Activated CD4-positive, alpha-beta T cell treated with anti-CD3 and anti-CD28 coated beads, Interleukin-2, amount 10 ng/mL, durations not matched to agents 7 days and 5 days (primary cell): ENCODE measurements at places on chromosomes 12 and 14. TPM values are rescaled to one million over a fixed set of nuclear protein-coding genes. Genes with fewer than 3 reads are reported as not detected.
A peak's percentile ranks its signal among the peaks of the same experiment; 100 is the strongest.

DNA sequence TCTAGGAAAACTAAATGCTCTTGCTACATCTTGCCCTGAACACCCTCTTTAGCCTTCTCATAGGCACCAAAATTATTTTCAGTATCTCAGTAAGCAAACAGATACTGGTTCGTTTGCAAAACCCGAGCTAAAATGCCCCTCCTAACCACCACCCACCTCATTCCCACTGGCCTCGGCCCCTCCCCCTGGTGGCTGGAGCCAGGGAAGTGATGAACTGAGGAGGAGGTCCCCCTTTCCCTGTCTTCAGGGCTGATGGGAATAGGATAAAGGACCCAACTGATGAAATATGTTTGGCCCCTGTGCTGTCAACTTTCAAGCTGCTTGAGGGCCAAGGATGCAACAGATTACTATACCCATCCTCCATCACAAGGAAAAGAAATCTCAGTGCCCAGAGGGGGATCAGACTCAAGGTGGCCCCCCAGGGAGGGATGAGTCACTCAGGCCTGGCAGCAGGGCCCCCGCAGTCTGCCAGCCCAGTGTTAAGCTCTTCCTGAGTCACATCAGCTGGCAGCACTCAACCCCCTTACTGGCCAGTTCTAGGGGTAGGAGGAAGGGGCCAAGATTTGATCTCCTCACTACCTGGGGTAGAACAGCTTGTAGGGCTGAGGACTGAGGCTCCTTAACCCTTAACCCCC, 1.7 kb downstream of the ANKRD52 start:
- peaks cover 30% of the 10 kb centered on the region for H3K36me3 ChIP-seq
- no peak for DNase-seq
- no peaks in the 10 kb centered on the region for H3K27me3 ChIP-seq
- peaks cover 19% of the 10 kb centered on the region for H3K4me1 ChIP-seq

DNA sequence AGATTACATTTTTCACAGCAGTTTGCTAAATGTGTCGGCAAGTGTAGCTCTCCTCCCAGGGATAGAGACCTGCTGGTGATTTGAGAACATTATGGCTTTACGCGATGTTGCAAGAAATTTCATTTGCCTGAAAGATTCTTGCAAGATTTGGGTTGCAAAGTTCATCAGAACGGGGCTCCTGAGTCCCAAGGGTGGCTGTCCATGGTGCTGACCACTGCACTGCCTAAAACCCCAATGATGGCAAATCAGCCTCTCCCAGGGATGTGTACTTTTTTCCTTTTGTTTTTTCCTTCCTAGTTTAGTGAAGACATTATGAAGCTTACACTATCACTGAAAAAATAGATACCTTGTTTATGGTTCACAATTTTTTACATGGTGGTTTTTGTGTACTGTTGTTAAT, 85.4 kb downstream of the WSCD2 start:
- no peaks in the 10 kb centered on the region for H3K36me3 ChIP-seq
- peak; percentile 37 for DNase-seq
- no peak overlapping the region for H3K27ac ChIP-seq
- no peak overlapping the region for H3K4me3 ChIP-seq
- H3K4me1 ChIP-seq: no peaks in the 10 kb centered on the region

- no peak overlapping the region for H3K4me3 ChIP-seq
- no peak overlapping the region for H3K27ac ChIP-seq
- no peaks in the 10 kb centered on the region for H3K27me3 ChIP-seq
Observed at GRCh38 chr12:50734409-50735263, 29.3 kb upstream of the ATF1 start.

DNA sequence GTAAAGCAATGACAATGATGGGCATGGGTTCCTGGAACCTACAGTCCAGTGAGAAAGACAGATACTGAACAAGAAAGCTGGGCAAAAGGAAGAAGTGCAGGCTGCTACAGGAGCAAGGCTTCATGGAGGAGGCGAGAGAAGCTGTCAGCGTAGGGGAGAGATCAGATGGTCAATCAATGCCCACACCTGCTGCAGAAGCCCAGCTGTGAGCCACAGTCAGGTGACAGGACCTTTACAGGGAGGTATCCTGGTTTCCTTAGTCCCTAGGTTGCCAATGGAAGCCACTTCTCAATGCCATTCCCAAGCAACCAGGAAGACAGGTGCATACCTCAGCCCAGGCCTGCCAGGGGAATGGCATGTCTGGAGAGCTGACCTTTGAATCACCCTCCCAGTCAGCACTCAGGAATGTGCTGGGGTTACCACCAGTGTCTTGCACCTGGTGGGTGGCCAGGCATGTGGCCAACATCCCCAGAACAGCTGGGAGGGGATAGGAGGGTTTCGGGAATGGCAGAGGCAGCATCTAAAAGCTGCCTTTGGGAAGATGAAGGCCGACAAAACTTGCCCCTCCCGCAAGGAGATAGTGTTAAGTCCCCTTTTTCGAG, 170.3 kb downstream of the TTC7B start:
- no peaks in the 10 kb centered on the region for H3K36me3 ChIP-seq
- DNase-seq: no peak
- no peaks in the 10 kb centered on the region for H3K4me1 ChIP-seq
- H3K27me3 ChIP-seq: no peaks in the 10 kb centered on the region
- H3K4me3 ChIP-seq: no peak overlapping the region
- H3K27ac ChIP-seq: no peak overlapping the region

GRCh38 chr12:1500095-1500801, 94.1 kb downstream of the FBXL14 start:
- DNase-seq: no peak
- no peaks in the 10 kb centered on the region for H3K36me3 ChIP-seq
- peaks cover 20% of the 10 kb centered on the region for H3K27me3 ChIP-seq

DNA sequence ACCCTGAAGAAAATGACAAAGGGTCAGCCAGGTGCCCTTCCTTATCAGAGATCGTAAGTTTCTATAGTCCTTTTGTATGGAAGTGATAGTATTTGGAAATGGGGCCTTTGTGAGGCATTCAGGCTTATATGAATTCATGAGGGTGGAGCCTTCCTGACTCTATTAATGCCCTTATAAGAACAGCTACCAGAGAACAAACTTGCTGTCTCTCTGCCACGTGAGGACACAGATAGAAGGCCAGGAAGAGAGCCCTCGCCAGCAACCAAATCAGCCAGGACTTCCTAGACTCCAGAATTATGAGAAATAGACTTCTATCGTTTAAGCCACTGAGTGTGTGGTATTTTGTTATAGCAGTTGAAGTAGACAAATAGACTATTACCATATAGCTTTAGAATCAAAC, 36.7 kb downstream of the TRMT5 start:
- DNase-seq: no peak
- no peaks in the 10 kb centered on the region for H3K27me3 ChIP-seq
- peaks cover 2% of the 10 kb centered on the region for H3K4me1 ChIP-seq
- no peak overlapping the region for H3K27ac ChIP-seq
- H3K36me3 ChIP-seq: peaks cover 3% of the 10 kb centered on the region

GRCh38 chr14:74620497-74620921, 8.5 kb upstream of the LTBP2 start:
- H3K4me3 ChIP-seq: no peak overlapping the region
- no peaks in the 10 kb centered on the region for H3K36me3 ChIP-seq

DNA sequence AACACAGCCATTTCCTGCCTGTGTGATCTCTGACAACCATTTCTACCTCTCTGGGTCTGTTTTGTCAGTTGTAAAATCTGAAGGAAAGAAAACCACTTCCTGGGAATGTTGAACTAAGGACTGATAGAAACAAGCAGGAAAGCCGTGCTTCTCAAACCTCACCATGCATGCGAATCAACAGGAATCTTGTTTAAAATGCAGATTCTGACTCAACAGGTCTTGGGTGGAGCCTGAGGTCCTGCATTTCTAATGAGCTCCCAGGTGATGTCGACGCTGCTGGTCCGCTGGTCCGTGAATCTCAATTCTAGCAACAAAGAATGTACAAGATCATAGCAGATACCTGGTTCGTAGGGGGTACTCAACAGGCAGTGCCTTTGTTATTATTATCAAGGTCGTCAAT, 38.0 kb upstream of the GPATCH2L start:
- H3K4me3 ChIP-seq: no peak overlapping the region
- no peak for DNase-seq
- H3K27me3 ChIP-seq: no peaks in the 10 kb centered on the region
- H3K4me1 ChIP-seq: no peaks in the 10 kb centered on the region
- H3K27ac ChIP-seq: no peak overlapping the region
- no peaks in the 10 kb centered on the region for H3K36me3 ChIP-seq

- DNase-seq: no peak
- no peak overlapping the region for H3K4me3 ChIP-seq
- no peaks in the 10 kb centered on the region for H3K27me3 ChIP-seq
- no peaks in the 10 kb centered on the region for H3K4me1 ChIP-seq
- H3K27ac ChIP-seq: no peak overlapping the region
Observed at GRCh38 chr14:87349921-87350320, 643.1 kb downstream of the GALC start.

GRCh38 chr12:113479590-113480335, 8.1 kb upstream of the LHX5 start:
- peaks cover 6% of the 10 kb centered on the region for H3K36me3 ChIP-seq
- H3K4me3 ChIP-seq: peak overlapping the region; percentile 57
- H3K27me3 ChIP-seq: peaks cover 78% of the 10 kb centered on the region
- DNase-seq: peak; percentile 57

- no peak overlapping the region for H3K27ac ChIP-seq
- H3K27me3 ChIP-seq: no peaks in the 10 kb centered on the region
- no peak for DNase-seq
- no peak overlapping the region for H3K4me3 ChIP-seq
Observed at GRCh38 chr12:57496822-57497221, 9.0 kb downstream of the MARS1 start.

GRCh38 chr12:53596920-53597363, 29.2 kb downstream of the ATF7 start:
- DNase-seq: no peak
- H3K4me3 ChIP-seq: no peak overlapping the region
- H3K36me3 ChIP-seq: peaks cover 21% of the 10 kb centered on the region
- H3K27ac ChIP-seq: no peak overlapping the region
- peaks cover 3% of the 10 kb centered on the region for H3K4me1 ChIP-seq
- H3K27me3 ChIP-seq: no peaks in the 10 kb centered on the region

DNA sequence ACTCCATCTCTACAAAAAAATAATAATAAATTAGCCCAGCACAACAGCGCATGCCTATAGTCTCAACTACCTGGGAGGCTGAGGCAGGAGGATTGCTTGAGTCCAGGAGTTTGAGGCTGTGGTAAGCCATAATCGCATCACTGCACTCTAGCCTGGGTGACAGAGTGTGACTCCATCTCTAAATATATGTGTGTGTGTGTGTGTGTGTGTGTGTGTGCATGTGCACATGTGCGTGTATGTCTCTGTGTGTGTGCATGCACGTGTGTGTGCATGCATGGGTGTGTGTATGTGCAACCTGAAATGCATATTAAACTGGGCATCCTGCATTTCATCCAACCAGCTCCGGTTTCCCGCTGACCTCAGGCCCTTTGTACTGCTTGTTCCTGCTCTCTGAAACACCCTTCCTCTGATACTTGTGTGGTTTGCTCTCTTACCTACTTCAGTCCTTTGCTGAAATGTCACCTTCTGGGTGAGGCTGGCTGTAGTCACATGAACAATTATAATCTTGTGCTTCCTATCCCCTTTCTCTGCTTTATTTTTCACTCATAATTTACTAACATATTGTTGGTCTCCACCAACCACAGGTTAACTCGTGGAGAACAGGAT, 46.9 kb downstream of the PHLDA1 start:
- no peak overlapping the region for H3K4me3 ChIP-seq
- H3K4me1 ChIP-seq: peaks cover 38% of the 10 kb centered on the region
- peaks cover 10% of the 10 kb centered on the region for H3K36me3 ChIP-seq
- DNase-seq: no peak

C12orf50 gene
- not detected for total RNA-seq

TAS2R20 gene
- 1.6 TPM for total RNA-seq

PPM1H gene
- total RNA-seq: not detected

LYSET gene
- 10.8 TPM for total RNA-seq

KRT75 gene
- total RNA-seq: not detected

ABCD2 gene
- 23.5 TPM for total RNA-seq

GLT8D2 gene
- total RNA-seq: not detected

C12orf60 gene
- 1.00 TPM for total RNA-seq

LLPH gene
- total RNA-seq: 38.6 TPM
